ENCODE measurements at places on chromosomes 16 and 17. TPM values are rescaled to one million over a fixed set of nuclear protein-coding genes. Genes with fewer than 3 reads are reported as not detected.

DNA sequence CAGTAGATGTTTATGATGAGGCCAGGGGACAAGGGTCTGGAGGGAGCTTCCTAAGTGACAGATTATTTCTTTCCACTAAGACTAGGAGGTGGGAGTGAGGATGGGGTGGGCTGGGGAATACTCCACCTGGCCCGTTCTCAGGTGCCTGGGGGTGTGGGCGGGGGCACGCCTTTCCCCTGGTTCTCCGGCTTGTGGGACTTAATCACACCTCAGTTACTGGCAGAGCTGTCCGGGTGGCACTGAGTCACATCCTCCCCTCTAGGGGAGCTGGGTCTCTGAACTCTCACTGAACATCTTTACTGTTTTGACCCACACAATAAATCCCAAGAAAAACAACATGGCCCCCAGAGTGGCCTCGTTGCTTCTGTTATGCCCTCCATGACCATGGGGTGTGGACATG, 332.8 kb downstream of the MAF start:
- H3K27ac ChIP-seq = no peak overlapping the region
- no peaks in the 10 kb centered on the region for H3K27me3 ChIP-seq
- H3K4me3 ChIP-seq = no peak overlapping the region
- H3K36me3 ChIP-seq = no peaks in the 10 kb centered on the region
- no peak for DNase-seq
- H3K4me1 ChIP-seq = no peaks in the 10 kb centered on the region

GRCh38 chr16:89324056-89325010, 106.8 kb downstream of the ZNF778 start:
- DNase-seq = no peak
- H3K4me3 ChIP-seq = no peak overlapping the region
- H3K4me1 ChIP-seq = peaks cover 93% of the 10 kb centered on the region
- no peaks in the 10 kb centered on the region for H3K27me3 ChIP-seq
- H3K27ac ChIP-seq = peak overlapping the region; percentile 85

OR3A3 gene
- not detected for total RNA-seq

C1QTNF1 gene
- 1.5 TPM for total RNA-seq

GRCh38 chr16:1825864-1826690, 548 bp downstream of the HAGH start:
- peaks cover 17% of the 10 kb centered on the region for H3K4me1 ChIP-seq
- DNase-seq = no peak
- H3K27ac ChIP-seq = peak overlapping the region; percentile 29
- H3K36me3 ChIP-seq = peaks cover 8% of the 10 kb centered on the region
- no peaks in the 10 kb centered on the region for H3K27me3 ChIP-seq

DNA sequence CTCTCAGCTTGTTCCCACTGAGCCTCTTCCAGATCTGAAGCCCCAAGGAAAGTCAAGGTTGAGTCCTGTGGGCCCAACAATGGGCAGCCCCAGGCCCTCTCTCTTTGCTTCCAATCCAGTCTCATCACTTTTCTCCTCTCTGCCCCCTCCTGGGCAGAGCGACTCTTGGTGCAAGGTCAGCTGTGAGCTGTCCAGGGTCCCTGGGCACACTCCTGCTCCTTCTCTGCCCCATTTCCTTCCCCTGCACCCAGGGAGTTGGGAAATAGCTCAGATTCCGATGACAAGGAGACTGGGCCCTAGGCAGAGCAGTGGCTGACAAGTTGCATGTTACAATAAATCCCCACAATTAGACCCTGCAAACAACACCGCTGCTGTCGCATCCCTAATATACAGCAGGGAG, 16.1 kb upstream of the CRHR1 start:
- H3K36me3 ChIP-seq = no peaks in the 10 kb centered on the region
- no peaks in the 10 kb centered on the region for H3K4me1 ChIP-seq
- H3K4me3 ChIP-seq = no peak overlapping the region
- no peak overlapping the region for H3K27ac ChIP-seq
- no peak for DNase-seq

DNA sequence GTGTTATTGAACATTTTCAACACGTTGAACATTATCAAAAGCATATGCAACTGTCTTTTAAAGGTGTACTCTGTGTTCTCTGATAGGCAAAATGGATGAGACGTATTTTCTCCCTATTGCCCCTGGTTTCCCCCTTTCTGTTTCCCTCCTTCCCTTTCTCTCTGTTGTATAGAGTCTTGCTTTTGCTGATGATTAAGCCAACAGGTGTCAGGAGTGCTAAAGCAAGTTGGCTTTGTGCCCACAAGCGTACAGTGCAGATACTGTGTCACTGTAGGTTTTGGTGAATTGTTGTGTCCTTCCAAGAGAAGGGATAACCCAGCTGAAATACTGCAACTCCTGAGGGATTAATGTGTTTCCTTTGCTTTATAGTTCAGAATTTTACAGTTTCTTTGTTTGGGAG, 74.4 kb downstream of the COX10 start:
- H3K27me3 ChIP-seq = no peaks in the 10 kb centered on the region
- no peak for DNase-seq
- H3K4me1 ChIP-seq = no peaks in the 10 kb centered on the region
- H3K36me3 ChIP-seq = no peaks in the 10 kb centered on the region
- no peak overlapping the region for H3K4me3 ChIP-seq
- no peak overlapping the region for H3K27ac ChIP-seq

DNA sequence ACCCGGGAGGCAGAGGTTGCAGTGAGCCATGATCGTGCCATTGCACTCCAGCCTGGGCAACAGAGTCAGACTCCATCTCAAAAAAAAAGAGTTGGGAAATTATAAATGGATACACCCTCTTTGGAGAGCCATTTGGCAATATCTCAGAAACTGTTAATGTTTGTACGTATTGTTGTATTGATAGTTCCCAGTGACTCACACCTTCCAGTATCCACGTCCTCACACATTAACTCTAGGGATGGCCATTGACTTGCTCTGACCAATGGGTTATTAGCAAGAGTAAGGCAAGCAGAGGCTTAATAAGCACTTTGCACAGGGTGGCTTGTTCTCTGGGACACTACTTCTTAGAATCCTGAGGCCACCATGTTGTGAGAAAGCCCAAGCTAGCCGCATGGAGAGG, 107.6 kb upstream of the LHX1 start:
- no peak for DNase-seq
- H3K4me3 ChIP-seq = no peak overlapping the region
- H3K27ac ChIP-seq = no peak overlapping the region
- H3K4me1 ChIP-seq = no peaks in the 10 kb centered on the region

GRCh38 chr16:1908983-1909382, 9.2 kb downstream of the HS3ST6 start:
- no peak overlapping the region for H3K4me3 ChIP-seq
- H3K27ac ChIP-seq = no peak overlapping the region
- H3K27me3 ChIP-seq = no peaks in the 10 kb centered on the region
- no peak for DNase-seq
- H3K4me1 ChIP-seq = peaks cover 3% of the 10 kb centered on the region

GRCh38 chr16:86573215-86573614, 5.1 kb upstream of the FOXL1 start:
- H3K36me3 ChIP-seq = no peaks in the 10 kb centered on the region
- peak overlapping the region; percentile 97 for H3K27ac ChIP-seq
- DNase-seq = no peak
- H3K4me3 ChIP-seq = no peak overlapping the region

OR1A1 gene
- total RNA-seq = not detected

PRAC1 gene
- total RNA-seq = not detected

NPEPPS gene
- total RNA-seq = 137 TPM

GRCh38 chr16:85415196-85416090, 197.7 kb upstream of the GSE1 start:
- no peaks in the 10 kb centered on the region for H3K27me3 ChIP-seq
- H3K4me3 ChIP-seq = no peak overlapping the region
- DNase-seq = no peak
- no peaks in the 10 kb centered on the region for H3K36me3 ChIP-seq
- H3K27ac ChIP-seq = no peak overlapping the region
- no peaks in the 10 kb centered on the region for H3K4me1 ChIP-seq

- H3K27me3 ChIP-seq = no peaks in the 10 kb centered on the region
- peaks cover 9% of the 10 kb centered on the region for H3K36me3 ChIP-seq
- H3K4me1 ChIP-seq = peaks cover 15% of the 10 kb centered on the region
- DNase-seq = no peak
- H3K27ac ChIP-seq = peak within 1 kb of the TSS; percentile 97
Observed at GRCh38 chr16:31507929-31508705, at the start of gene RUSF1. Gene RUSF1 (minus strand): TSS chr16:31508391. CDS start chr16:31508373, 18 bp downstream.

DNA sequence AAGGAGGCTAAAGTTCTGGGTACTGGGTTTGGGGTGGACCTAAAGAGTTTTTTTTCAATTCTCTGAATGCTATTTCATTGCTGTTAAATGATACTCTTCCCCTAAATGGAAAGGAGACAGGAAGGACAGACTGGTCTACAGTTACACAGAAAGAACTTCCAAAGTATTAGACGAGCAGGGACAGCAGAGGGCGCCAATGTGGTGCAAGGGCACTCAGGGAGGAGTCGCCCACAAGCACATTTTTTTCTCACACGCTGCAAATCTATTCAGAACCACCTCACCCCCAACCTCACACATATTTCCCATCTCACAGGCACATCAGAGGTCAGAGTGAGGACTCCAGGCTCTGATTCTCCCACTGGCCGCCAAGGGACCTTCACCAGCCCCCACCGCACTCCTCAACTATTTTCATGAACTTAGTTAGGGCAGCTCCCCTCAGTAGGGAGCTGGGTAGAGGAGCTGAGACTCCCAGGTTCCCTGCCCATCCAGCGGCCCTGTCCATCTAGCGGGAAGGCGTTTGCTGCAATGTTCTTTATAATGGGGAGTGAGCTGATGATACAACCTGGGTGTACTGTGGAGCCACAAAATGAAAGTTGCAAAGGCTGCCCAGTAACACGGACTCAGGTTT, 6.8 kb upstream of the CA4 start:
- DNase-seq = peak; percentile 57
- peak overlapping the region; percentile 61 for H3K27ac ChIP-seq
- peaks cover 4% of the 10 kb centered on the region for H3K4me1 ChIP-seq
- no peaks in the 10 kb centered on the region for H3K36me3 ChIP-seq
- H3K4me3 ChIP-seq = peak overlapping the region; percentile 33
- no peaks in the 10 kb centered on the region for H3K27me3 ChIP-seq

- H3K36me3 ChIP-seq = no peaks in the 10 kb centered on the region
- H3K4me3 ChIP-seq = no peak overlapping the region
- no peak overlapping the region for H3K27ac ChIP-seq
- no peaks in the 10 kb centered on the region for H3K4me1 ChIP-seq
- H3K27me3 ChIP-seq = no peaks in the 10 kb centered on the region
- DNase-seq = no peak
Observed at GRCh38 chr16:28078261-28078660, 14.7 kb upstream of the GSG1L start.

GRCh38 chr17:32558997-32559650, 72.3 kb downstream of the CDK5R1 start:
- H3K36me3 ChIP-seq = no peaks in the 10 kb centered on the region
- H3K27ac ChIP-seq = no peak overlapping the region
- H3K4me3 ChIP-seq = no peak overlapping the region
- H3K27me3 ChIP-seq = no peaks in the 10 kb centered on the region
- DNase-seq = no peak
- no peaks in the 10 kb centered on the region for H3K4me1 ChIP-seq

GRCh38 chr17:44518032-44518431, 14.8 kb upstream of the GPATCH8 start:
- no peak for DNase-seq
- H3K36me3 ChIP-seq = no peaks in the 10 kb centered on the region
- no peaks in the 10 kb centered on the region for H3K27me3 ChIP-seq

TCAP gene
- 1.6 TPM for total RNA-seq

GRCh38 chr16:22786691-22787090, 27.3 kb upstream of the HS3ST2 start:
- H3K27me3 ChIP-seq = peaks cover 4% of the 10 kb centered on the region
- no peaks in the 10 kb centered on the region for H3K4me1 ChIP-seq
- H3K27ac ChIP-seq = no peak overlapping the region
- DNase-seq = no peak
- H3K4me3 ChIP-seq = no peak overlapping the region

TBKBP1 gene
- total RNA-seq = 12.0 TPM

DNA sequence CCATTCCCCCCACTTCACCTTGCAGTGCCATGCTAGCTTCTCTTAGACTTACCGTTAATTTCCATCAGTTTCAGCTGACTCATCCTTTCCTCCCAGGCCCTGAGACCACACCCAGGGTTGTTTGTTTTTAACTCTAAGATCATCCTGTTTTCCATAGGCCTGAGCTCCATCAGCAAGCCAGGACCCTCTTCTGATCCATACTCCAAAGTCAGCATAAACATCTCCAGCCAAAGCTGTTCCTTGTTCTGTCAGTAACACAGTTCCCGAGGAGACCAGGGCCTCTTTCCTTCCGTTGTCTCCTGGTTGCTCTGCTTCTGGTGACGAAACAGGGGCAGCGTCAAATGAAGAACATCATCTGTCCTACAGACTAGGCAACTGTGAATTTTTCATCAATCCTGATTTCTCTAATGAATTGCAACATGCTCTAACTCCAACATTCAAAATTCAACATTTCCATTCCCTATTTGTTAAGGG, 83.8 kb upstream of the HNF1B start:
- H3K27ac ChIP-seq = no peak overlapping the region
- no peaks in the 10 kb centered on the region for H3K36me3 ChIP-seq
- no peak for DNase-seq
- no peak overlapping the region for H3K4me3 ChIP-seq
- H3K27me3 ChIP-seq = no peaks in the 10 kb centered on the region

DNA sequence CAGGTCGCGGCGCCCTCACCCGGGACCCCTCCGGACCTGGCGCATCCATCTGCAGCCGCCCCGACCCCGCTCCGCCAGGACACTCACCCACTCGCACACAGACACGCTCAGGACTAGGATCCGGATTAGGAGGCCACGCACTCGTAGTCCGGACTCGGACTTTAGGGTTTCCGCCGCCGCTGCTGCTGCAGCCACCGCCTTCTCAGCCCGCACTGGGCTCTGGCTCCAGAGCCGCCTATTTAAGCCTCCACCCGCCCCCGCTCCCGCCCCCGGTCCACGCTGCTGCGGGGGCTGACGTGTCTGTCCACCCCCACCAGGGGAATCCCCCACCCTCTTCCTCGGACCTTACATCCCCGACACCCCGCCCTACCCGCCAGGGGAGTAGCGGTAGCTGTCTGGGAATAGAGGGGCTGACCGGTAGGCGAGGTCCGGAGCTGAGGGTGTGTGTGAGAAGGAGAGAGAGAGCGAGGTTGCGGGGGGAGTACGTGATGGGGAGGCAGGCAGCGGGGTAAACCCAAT, at the start of gene RRAD:
Gene RRAD, minus strand, starts transcription at position 214 of the 519 bp plus-strand sequence. CDS start 356 bp downstream, outside the sequence.
- no peak within 1 kb of the TSS for H3K27ac ChIP-seq
- peaks cover 6% of the 10 kb centered on the region for H3K4me1 ChIP-seq
- no peaks in the 10 kb centered on the region for H3K36me3 ChIP-seq
- DNase-seq = no peak
- peak within 1 kb of the TSS; percentile 46 for H3K4me3 ChIP-seq

DNA sequence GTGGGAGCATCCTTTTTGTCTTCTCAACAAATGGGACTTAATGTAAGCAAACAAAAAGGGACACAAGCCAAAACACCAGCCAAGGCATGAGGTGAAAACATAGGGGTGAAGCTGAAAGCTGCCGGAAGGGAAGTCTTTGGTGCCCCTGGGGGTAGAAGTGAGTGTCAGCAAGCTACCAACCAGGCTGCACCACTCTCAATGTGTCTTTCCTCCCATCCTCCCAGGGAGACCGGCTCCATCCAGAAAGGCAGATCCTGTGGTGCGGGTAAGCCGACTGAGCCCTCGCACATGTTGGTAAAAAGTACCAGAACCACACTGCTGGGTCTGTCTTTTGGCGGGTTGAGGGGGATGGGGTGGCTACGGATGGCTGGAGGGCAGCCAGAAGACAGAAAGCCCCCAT, 52.0 kb upstream of the SREBF1 start:
- H3K27me3 ChIP-seq = no peaks in the 10 kb centered on the region
- no peaks in the 10 kb centered on the region for H3K36me3 ChIP-seq
- no peak overlapping the region for H3K27ac ChIP-seq
- no peak overlapping the region for H3K4me3 ChIP-seq

- H3K4me1 ChIP-seq = no peaks in the 10 kb centered on the region
- no peak overlapping the region for H3K4me3 ChIP-seq
- no peak overlapping the region for H3K27ac ChIP-seq
Observed at GRCh38 chr17:5773816-5774360, 189.6 kb upstream of the NLRP1 start.
